ENCODE measurements at places on chromosomes 7 and 10.
A peak's percentile ranks its signal among the peaks of the same experiment; 100 is the strongest.

GRCh38 chr10:11448190-11448544, 163.3 kb downstream of the USP6NL start:
- no peak for DNase-seq

DNA sequence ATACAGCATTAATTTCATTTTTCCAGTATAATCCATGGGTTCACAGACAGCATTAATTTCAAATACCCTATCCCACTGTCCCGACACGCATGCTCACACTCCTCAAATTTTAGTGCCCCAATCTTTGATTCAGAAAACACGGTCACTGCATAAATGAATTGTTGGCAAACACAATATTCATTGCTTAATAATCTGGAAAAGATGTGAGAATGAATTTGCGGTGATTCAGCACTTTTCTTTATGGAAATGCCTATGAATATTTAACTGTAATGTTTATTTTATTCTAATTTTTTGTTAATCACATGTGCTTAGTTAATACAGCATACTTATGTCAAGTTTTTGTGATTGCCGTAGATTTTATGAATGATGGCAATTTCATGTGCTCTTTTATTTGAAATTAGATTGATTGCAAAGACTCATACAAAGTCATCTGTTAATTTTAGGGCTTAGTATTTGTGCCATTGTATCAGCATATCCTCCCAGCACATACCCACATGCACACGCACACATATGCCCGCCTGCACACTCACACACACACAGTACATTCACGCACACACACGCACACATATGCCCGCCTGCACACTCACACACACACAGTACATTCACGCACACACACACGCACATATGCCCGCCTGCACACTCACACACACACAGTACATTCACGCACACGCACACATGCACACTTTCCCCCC, 35.1 kb downstream of the MACROH2A2 start:
- no peak for DNase-seq

DNA sequence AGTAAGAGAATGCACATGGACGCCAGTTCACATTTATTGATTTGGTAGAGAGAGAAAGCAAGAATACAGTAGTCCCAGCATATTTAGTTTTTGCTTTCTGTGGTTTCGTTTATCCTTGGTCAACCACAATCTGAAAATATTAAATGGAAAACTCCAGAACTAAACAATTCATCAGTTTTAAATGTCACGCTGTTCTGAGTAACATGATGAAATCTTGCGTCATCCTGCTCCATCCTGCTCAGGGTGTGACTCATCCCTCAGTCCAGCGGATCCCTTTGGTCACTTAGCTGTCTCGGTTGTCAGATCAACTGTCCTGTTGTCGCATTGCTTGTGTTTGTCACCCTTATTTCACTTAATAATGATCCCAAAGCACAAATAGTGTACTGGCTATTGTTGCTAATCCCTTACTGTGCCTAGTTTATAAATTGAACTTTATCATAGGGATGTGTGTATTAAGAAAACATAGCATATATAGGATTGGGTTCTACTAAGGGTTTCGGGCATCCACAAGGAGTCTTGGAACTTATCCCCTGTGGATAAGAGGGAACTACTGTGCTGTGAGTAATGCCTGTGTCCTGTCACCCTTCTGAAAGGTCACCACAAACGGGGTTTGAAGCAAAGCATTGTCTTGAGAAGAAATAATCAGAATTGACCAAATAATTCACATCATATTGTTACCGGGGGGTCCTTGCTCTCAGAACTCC, 73.6 kb downstream of the OTUD1 start:
- no peak for DNase-seq

- DNase-seq, result no peak
These were observed 9.2 kb downstream of the ZNF488 start for GRCh38 chr10:47374611-47375536.

- peak; percentile 27 for DNase-seq
These were observed 34.1 kb downstream of the KCNMA1 start for GRCh38 chr10:77603534-77603927.

- no peak for DNase-seq
These were observed 117.0 kb upstream of the FAM3C start for GRCh38 chr7:121513105-121513504.

DNA sequence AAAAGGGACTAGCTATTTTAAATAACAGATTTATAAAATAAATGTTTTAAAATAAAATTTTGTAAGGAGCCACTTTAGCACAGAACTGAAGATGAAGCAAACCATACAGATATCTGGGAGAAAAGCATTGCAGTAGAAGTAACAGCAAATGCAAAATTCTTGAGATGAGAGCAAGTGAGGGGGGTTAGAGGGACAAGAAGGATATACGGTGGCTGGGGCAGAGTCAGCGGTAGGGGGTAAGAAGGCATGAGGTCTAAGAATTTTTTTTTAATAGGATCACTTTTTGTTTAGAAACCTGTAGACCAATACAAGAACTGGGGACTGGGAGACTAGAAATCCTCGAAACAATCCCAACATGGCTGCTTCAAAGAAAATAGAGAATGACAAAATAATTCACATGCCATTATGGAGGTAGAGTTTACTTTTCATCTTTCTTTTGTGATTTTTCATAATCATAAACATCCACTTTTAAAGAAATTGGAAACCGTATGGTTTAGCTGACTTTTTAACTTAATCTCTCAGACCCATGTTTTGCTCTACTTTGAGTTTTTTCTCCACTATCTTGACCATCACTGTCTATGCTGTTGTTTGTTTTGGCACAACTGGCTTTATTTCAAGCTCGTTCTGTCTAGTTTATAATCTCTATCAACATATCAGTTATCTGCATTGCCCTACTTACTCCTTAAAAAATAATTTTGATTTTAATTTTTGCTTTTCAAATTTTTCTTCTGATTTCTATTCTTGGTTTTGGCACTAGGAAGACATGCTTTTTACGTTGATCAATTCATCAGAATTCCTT, 73.5 kb downstream of the KMT2C start:
- no peak for DNase-seq

- DNase-seq, result no peak
These were observed 283.7 kb upstream of the SMIM30 start for GRCh38 chr7:113402005-113402404.

DNA sequence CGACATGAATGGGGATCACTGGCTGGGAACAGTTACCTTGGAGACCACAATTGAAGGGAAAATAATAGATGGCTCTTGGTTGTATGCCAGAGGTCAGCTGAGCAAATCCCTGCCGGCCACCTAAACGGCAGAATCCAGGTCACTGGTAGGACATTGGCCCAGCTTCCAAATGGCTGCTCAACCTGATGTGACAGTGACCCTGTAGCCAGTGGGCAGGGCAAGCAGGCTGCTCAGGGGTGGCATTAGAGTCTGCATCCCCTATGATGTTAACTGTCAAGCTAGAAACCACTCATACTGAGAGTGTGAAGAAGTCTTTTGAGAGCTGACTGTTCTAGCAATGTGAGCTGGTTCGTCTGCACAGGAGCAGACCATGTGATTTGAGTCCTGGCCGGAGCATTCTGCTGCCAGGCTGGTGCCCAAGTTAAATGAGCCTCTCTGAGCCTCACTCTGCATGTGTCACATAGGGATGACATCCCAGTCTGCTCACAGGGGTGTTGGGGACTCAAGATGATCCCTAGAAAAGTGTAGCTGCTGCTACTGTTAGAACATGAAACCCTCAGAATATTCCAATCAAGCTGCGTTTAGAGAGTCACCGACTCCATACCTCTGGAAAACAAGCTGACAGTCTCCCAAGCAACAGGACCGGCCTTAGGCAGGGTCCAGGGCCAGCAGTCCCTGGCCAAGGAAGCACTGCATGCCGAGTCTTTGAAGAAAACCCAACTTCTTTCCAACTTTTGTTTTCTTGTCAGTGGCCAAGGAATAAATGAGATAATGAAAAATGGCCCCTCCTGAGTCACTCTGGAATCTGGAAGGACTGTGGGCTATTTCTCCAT, 69.7 kb downstream of the VWA2 start:
- DNase-seq, result no peak

DNA sequence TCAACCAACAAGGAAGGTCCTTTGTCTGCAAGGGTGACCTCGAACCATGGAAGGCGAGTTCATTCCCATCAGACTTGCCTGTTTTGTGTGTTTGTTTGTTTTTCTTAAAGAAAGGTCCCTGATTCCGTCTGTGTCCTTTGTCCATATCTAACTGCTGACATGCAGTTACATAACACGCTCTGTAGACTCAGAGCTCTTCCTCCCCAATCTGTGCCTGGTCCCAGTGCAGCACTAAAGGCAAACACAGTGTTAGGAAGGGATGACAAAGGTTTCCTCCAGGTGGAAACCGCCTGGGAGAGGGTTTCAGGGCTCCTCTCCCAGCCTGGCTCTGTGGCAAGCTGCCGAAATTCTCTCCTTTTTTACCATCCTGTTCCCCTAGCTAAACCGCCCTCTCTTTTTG, 13.4 kb downstream of the JCAD start:
- DNase-seq, result no peak

DNA sequence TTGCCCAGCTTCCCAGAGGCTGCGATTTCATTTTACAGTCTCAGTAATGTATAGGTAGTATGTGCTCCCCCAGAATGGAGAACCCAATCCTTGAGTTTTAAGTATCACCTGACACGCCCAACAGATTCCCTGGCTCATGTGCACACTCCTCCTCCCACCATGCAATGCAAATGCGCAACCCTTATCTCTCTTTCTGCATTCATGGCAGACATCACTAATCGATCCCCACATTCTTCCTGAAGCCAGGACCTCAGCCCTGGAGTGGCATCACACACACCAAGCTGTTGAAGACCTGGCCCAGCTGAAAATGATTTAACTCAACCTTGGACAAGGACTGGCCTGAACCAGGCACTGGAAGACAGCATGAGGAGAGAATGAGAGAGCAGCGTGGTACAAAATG, 68.4 kb downstream of the ZRANB1 start:
- no peak for DNase-seq

DNA sequence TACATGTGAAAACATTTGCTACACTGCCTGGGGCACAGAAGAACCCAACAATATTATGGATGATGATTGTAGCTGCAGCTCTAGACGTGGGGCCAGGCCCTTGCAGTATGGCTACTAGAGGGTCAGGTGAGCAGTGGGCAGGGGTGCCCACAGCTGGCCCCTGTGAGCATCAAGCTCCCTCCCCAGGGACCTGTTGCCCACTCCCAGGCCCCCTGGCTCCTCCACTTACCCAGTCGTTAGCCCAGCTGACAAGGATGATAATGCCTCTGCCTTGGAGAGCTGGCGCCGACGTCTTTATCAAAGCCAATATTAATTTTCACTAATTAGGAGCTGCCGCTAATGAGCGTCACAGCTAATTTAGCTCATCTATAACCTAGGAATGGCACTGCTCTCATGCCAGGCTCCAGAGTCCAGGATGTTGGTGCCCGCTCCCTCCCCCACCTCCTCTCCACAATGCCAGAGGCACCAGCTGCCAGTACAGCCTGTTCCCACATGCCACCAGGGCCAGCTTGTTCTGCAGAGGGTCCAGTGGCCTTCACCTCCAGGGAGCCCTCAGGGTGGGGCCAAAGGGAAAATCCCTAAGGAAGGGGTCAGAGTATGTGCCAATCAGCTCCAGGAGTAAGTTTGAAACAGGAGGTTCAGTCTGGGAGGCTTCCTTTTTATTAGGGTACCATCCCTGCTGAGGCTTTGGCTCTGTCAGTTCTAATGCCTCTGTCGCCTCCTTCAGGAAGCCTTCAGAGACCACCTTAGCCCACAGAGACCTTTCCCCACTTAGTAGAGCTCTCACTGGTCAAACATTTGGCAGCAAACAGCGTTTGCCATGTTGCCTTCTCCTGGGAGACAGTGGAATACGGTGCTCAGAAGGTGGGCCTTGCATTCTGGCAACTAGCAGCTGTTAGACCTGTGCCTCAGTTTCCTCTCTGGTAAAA, 77.2 kb downstream of the CDH23 start:
- DNase-seq, result no peak

DNA sequence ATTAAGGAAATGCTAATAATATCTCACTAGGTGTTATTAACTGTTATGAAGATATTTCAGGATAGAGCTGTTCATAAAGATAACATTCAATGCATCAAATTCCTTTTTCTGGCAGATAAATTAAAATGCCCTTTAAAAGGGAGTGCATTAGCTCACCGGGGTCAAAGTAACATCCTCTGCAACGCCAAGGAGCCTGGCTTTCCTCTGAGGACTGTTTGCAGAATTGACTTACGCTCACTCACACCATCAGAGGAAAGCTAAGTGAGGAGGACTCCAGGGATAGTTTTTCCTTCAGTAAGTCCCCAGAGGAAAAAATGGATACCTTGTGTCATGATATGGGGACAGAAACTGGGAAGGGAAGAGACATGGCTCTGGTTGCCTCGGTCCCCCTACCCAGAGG, 45.2 kb upstream of the GPR158 start:
- DNase-seq, result no peak

DNA sequence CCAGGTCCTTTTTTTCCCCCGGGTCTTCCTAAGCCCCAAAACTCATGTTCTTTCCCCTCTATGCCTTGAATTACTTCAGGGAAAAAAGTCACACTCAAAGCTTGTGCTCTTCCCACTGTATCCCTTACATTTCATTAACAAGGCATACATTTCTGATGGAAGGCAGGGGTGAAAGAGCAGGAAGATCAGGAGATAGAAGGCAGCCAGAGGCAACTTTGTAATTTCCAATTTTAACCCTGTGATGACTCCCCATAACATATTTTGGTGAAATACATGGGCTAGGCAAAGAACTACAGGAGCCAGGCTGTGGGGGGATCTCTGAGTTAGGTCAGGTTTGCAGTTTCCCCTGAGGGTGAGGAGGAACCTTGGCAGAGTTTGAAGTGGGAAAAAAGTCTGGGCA, 635.0 kb downstream of the LRMDA start:
- DNase-seq, result no peak

DNA sequence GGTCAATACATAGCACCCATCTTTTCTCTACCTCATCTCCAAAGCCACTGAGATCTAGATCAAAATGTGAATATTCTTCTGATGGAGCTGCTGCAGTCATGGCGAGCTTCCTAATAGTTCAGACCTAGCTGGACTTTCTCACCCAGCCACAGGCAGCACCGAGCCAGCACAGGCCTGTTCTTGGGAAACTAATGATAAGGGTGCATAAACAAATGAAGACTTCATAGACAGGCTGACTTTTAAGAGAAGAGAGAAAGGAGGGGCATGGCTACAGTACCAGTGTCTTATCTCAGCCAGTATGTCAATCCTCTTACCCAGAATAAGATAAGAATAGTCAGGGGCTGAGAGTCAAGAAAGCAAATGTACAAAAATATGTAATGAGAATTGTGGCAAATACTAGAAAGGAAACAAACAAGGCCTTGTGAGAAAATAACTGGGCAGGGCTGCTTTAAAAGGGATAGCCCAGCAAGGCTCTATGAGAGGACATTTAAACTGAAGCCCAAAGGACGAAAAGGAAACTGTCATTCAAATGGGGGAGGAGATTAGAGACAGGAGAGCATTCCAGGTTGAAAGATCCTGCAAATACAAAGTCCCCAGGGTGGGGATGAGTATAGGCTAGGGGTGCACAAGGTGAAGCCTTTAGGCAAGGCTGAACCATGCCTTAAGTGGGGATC, 21.8 kb upstream of the CDK14 start:
- DNase-seq, result no peak

Data from B cell (primary cell).